CD4-positive, alpha-beta T cell treated with Interleukin-10 for 1 hour (primary cell): ENCODE measurements at places on chromosomes 3 and 15.

GRCh38 chr3:106014518-106014917 lies 145.7 kb upstream of the CBLB start:
- DNase-seq = no peak

DNA sequence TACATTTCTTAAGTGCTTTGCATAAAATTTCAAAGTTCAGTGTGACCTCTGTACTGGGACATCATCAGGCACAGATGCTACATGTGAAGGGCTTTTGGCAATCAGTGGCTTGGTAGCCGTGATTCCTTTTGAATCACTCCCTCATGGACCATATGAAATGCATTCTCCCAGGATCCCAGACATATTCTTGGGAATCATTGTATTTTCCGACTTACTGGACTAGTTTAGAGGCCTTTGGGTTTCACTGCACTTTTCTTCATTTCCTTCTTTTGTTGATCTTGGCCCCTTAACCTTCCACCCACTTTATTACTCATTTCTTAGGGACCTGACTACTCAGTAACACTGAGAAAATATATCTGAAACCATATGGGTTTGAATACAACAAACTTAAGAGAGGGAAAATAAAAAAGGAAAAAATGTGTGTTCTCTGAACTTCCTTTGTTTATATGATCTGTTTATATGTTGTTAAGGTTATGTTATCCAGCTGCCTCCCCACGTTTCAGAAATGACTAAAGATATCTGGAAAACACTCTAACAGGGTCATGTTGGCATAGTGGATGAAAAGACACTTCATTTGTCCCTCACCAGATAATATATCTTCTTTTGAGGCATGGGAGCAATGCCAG lies 35.1 kb downstream of the HMG20A start:
- no peak for DNase-seq

DNA sequence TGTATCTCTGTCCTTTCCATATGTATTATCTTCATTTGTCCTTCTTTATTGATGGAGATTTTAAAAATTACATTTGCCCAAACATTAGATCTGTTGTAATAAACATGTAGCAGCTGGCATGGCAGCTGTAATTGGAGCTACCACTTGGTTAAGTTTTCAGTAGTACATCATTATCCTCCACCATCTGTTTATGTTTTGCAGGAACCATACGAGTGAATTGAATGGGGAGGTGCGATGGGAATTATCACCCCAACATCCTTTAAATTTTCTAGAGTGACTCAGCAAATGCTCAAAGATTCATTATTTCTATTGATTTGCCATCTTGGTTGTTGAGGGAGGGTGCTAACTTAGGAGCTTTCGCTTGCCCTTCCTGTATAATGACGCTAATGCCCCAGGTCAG lies 32.6 kb upstream of the NOX5 start:
- DNase-seq = no peak

DNA sequence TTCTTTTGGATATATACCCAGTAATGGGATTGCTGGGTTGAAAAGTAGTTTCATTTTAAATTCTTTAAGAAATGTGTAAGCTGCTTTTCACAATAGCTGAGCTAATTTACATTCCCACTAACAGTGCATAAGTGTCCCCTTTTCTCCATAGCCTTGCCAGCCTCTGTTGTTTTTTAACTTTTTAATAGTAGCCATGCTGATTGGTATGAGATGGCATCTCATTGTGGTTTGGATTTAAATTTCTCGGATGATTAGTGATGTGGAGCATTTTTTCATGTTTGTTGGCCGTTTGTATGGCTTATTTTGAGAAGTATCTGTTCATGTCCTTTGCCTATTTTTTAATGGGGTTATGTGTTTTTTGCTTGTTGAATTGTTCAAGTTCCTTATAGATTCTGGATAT lies 444.3 kb upstream of the ATP11B start:
- no peak for DNase-seq

DNA sequence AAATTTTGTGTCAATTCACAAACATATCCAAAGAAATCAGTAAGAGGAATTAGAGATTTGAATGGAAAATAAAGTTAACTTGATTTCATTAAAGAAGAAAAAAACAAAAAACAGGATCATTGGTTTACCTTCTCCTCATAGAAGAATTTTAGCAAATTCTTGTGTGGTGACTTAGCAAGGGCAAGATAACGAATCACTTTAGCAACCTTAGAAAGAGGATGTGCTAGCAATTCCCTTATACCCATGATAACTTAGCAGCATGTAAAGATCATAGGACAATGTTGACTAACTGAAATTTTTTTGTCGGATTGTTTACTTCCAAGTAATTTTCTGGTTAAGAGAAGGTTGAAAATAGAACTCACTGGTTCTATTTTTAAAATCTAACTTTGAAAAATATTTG lies 609.3 kb downstream of the GBE1 start:
- DNase-seq = no peak

DNA sequence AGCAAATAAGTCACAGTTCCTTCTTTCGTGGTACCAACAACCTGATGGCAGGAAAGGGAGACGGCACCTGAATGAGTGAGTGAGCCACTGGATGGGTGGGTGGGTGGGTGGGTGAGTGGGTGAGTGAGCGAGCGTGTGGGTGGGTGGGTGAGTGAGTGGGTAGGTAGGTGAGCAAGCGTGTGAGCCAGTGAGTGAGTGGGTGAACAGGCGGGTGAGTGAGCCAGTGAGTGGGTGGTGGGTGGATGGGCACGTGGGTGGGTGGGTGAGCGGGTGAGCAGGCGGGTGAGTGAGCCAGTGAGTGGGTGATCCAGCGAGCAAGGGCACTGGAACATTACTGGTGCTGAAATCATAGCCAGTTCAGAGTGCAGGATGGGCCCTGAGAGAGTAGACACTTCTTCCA lies 152.8 kb downstream of the MEGF11 start:
- no peak for DNase-seq

- DNase-seq = no peak
These were observed 70.2 kb downstream of the FAM43A start for GRCh38 chr3:194755671-194756459.
